ENCODE measurements at places on chromosomes 5 and 9. TPM values are rescaled to one million over a fixed set of nuclear protein-coding genes. Genes with fewer than 3 reads are reported as not detected.

The ZNF462 gene
- total RNA-seq = 2.7 TPM

DNA sequence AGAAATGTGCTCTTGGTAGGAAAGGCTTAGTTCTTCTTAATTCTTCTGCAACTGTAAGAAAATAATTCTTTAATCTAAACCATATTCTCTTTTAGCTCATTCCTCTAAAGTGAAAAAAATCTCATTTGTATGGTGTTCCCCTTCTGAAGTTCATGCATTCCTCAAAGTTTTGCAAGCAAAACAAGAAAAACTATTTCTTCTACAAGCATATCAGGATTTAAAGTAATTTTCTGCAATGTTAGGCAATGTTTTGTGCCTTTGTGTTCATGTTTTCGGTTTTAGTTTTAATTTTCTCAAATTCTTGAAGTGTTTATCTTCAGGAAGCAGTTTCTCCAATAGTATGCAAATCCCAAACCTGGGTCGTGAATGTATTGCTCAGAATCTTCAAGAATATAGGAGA, 12.7 kb upstream of the GPR21 start:
- DNase-seq = no peak

The CCL19 gene
- 6.5 TPM for total RNA-seq

- no peak for DNase-seq
Observed at GRCh38 chr9:100167915-100168654, 69.0 kb downstream of the INVS start.

The TMCO6 gene
- total RNA-seq = 19.7 TPM

The GPX3 gene
- total RNA-seq = 869 TPM

DNA sequence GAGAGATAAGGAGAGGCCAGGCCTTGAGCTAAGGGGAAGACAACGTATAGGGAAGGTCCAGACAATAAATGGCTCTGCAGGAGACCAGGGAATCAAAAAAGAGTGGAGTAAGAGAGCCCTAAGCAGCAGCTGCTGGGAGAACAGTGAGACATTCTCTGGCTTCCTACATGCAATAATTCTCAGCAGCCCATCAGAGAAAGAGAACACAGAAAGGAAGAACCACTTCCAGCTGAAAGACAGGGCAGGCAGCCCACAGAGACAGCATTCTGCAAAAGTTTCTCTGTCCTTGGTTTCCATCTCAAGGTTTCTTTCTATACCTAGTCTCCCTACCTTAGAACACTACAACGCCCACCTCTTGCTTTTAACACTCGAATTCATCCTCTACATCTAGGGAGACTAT, 189.9 kb downstream of the DEPDC1B start:
- DNase-seq = no peak

GRCh38 chr5:87184605-87185004, 83.1 kb upstream of the RASA1 start:
- DNase-seq = no peak

- DNase-seq = no peak
Observed at GRCh38 chr5:82470185-82470994, 192.2 kb upstream of the RPS23 start.

DNA sequence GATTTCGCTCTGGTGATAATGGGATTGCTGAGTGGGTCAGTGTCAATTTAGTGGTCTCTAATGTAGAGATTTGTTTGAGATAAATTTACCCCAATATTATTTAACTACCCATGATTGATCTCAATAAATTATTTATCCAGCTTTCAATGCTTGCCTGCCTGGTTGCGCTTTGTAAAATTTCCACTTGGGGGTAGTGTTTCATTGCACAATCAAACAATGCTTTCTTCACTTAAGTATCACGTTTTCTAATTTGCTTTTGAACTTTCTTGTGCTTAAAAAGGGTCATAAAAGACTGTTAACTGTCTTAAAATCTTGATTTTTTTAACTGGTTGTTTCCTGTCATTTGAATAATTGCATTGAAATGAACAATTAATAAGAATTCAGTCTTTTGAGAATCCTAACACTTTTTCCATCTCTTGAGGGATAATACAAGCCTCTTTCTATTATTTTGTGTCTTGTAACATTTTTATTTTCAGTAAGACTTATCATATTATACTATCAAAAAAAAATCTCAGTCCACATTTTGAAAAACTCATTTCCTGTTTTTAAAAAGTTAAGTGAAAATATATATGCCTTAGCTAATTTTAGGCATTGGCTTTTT, 18.7 kb downstream of the HSD17B4 start:
- no peak for DNase-seq

The PHYHD1 gene
- total RNA-seq = 14.0 TPM

DNA sequence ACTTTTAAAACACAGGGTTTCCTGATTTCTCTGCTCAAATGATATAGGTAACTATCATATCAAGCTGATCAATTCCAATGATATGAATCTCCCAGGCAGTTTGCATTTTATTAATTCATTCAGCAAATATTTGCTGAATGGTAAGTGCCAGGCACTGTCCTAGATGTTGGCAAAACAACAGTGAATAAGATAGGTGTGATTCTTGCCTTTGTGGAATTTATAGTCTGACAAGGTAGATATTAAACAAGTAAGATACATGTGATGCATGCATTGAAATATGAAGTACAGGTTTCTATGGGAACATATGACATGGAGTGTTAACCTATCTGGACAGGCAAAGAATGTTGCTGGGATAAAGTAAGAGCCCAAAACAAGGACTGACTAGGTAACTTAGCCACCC, 231.8 kb upstream of the DAB2 start:
- DNase-seq = no peak

DNA sequence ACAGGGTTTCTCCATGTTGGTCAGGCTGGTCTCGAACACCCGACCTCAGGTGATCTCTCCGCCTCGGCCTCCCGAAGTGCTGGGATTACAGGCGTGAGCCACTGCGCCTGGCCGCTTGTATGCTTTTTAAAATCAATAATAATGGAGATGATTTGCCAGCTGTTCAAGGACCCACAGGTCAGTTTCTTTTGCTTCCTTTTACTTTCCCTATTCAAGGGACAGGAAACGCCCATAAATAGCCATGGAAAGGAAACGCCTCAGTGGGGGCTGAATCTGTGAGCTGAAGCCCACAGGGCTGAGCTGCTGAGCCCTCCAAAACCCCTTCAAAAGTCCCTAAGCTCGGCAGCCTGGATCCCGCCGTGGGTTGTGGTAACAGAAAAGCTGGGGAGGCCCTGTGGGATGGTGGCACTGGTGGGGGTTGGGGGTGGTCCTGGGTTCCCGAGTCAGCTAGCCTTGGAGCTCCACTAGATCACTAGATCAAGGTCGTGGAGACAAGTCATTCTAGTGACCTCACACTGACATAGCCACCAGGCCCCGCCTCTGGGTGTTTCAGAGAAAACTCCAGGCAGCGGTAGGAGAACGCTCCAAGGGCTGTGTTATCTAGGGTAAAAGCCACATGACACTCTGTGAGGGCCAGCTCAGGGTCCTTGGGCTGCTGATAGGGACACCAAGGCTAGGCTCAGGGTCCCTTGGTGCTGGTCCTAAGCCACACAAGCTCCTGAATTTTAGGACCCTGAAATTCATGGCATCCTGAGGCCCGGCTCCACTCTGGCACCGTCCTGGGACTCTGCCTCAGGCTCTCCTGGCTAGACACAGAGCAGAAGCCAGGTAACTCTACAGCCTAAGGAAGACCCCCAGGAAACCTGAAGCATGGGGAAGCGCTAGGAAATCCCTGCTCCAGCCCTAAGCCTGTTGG, 18.0 kb upstream of the DUSP1 start:
- DNase-seq = peak; percentile 92

DNA sequence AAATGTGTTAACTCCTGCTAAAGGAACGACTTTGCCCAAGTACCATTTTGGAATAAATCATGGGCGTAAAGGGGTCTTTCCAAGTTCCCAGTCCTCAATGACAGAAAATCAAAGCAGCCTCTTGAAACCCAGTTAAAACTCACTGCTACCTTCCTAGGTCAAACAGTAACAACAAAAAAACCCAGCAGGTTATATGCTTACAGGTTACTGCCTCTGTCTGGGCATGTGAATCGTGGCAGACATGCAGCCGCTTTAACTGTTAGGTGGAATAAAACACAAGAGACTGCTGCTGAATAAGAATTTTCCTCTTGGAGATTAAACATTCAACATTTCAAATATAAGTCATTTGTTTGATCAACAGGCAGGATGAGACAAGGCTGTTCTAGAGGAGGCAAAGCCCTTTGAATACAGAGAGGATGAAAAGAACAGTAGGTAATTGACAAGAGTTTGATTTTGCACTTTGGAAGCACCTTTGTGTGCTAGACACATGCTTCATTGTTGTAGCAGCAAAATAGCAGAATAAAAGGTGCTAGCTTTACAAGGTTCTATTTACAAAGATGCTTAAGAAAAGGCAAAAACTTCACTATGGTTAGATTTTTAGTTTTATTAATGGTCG, 319.4 kb downstream of the NDUFS4 start:
- DNase-seq = no peak

- no peak for DNase-seq
Observed at GRCh38 chr9:128595471-128595870, 43.1 kb downstream of the SPTAN1 start.

- DNase-seq = no peak
Observed at GRCh38 chr9:23672151-23672550, 153.9 kb downstream of the ELAVL2 start.

GRCh38 chr5:82422751-82423181, 144.6 kb upstream of the RPS23 start:
- DNase-seq = no peak

- no peak for DNase-seq
Observed at GRCh38 chr9:90600029-90600428, 42.6 kb downstream of the DIRAS2 start.

DNA sequence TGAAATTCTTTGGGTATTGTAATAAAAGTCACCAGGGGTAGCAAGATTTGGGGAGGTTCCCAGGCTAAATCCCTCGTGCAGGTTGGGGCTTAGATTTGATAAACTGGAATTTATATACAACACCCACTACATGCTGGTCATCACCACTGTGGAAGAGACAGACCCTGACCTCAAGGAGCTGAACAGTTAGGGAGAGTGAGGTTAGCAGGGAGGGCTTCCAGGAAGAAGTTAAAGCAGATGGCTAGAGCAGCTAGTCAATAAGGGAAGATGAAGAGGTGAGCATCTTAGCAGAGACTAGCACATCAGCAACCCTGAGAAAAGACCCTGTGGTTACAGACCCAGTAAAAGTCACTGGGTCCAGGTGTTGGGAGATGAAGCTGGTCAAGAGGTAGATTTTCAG, 6.4 kb downstream of the CTSL start:
- DNase-seq = no peak

GRCh38 chr9:16637218-16637617, 233.3 kb downstream of the BNC2 start:
- DNase-seq = no peak

GRCh38 chr5:13403351-13403750, 541.1 kb downstream of the DNAH5 start:
- no peak for DNase-seq

GRCh38 chr5:165119175-165119574, 1613.8 kb downstream of the MAT2B start:
- no peak for DNase-seq

DNA sequence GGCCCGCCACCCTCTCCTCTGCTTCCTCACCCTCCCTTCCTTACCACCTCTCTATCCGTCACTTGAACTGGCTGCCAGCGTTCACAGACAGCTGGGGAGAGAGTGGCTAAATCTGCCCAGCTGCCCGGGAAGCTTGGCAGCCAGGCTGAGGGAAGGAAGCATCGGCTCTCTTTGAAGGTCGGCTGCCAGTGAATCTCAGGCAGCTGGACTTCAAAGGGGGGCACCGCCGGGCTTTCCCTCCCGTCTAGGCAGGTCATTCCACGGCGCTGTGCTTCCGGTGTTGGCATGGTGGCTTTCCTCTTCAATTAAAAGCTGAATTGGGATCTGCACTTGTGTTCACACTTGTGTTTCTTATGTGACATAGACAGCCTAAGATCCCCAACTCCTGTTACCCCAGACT, 174.0 kb downstream of the GDNF start:
- DNase-seq = no peak

- DNase-seq = no peak
Observed at GRCh38 chr9:15909297-15909696, 356.5 kb downstream of the CCDC171 start.
